ENCODE measurements at places on chromosomes 1 and 21.

GRCh38 chr1:52601991-52602855 is at the start of gene GPX7:
GPX7 (plus strand) TSS chr1:52602371; CDS start chr1:52602410, 39 bp downstream.
- H3K4me3 ChIP-seq: peak within 1 kb of the TSS; percentile 86
- H3K4me1 ChIP-seq: peaks cover 22% of the 10 kb centered on the region
- H3K27me3 ChIP-seq: peaks cover 5% of the 10 kb centered on the region
- H3K27ac ChIP-seq: peak within 1 kb of the TSS; percentile 87

DNA sequence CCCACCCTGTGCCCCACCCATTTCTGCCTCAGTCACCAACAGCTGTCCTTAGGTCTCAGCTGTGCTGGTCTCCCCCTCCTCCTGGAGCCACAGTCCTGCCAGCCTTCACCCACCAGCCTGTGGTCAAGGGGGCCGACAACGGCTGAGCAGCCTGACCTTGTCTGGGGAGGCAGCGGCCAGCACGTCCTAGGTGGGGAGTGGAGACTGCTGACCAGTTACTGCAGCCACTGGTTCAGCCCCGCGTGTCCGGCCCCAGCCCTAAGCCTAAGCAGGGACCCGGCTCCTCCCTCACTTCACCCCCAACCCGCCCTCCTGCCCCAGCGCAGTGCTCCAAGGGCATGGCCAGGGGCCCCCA is 79.2 kb downstream of the MORN1 start:
- H3K4me3 ChIP-seq: no peak overlapping the region
- H3K4me1 ChIP-seq: no peaks in the 10 kb centered on the region
- no peak overlapping the region for H3K27ac ChIP-seq
- no peaks in the 10 kb centered on the region for H3K27me3 ChIP-seq
- DNase-seq: no peak
- H3K36me3 ChIP-seq: peaks cover 21% of the 10 kb centered on the region

GRCh38 chr1:44511769-44512168 is 106.7 kb downstream of the RNF220 start:
- no peak overlapping the region for H3K27ac ChIP-seq
- H3K27me3 ChIP-seq: peaks cover 18% of the 10 kb centered on the region
- H3K4me3 ChIP-seq: no peak overlapping the region
- no peaks in the 10 kb centered on the region for H3K36me3 ChIP-seq
- H3K4me1 ChIP-seq: peaks cover 3% of the 10 kb centered on the region

- H3K27me3 ChIP-seq: no peaks in the 10 kb centered on the region
- peaks cover 31% of the 10 kb centered on the region for H3K4me1 ChIP-seq
- DNase-seq: no peak
Measured at GRCh38 chr1:19418503-19418971, 66.8 kb downstream of the CAPZB start.

DNA sequence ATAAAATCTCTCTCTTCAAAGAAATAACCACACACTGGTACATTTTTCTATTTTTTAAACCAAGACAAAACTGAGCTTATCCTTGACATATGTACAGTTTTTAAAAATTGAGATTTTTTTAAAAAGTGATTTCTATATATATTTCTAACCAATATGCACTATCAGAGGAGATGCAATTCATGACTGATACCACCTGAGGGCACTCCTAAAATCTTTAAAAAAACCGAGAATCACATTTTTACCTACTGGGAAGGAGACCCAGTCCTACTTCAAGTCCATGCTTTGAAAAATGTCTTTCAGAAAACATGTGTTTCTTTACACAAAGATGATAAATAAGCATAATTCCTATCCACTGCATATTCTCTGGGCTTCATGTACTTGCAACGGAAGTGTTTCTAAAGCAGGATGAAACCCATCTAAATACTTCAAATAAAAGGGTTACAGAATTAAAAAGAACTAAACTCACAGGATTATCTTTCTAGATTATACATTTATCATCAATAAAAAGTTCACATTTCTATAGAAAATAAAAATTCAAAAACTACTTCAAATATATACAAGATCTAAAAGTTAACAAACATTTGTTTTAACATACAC is 98.6 kb downstream of the ENAH start:
- H3K27me3 ChIP-seq: peaks cover 7% of the 10 kb centered on the region
- no peak overlapping the region for H3K4me3 ChIP-seq
- DNase-seq: no peak
- no peaks in the 10 kb centered on the region for H3K36me3 ChIP-seq
- H3K4me1 ChIP-seq: no peaks in the 10 kb centered on the region
- no peak overlapping the region for H3K27ac ChIP-seq

DNA sequence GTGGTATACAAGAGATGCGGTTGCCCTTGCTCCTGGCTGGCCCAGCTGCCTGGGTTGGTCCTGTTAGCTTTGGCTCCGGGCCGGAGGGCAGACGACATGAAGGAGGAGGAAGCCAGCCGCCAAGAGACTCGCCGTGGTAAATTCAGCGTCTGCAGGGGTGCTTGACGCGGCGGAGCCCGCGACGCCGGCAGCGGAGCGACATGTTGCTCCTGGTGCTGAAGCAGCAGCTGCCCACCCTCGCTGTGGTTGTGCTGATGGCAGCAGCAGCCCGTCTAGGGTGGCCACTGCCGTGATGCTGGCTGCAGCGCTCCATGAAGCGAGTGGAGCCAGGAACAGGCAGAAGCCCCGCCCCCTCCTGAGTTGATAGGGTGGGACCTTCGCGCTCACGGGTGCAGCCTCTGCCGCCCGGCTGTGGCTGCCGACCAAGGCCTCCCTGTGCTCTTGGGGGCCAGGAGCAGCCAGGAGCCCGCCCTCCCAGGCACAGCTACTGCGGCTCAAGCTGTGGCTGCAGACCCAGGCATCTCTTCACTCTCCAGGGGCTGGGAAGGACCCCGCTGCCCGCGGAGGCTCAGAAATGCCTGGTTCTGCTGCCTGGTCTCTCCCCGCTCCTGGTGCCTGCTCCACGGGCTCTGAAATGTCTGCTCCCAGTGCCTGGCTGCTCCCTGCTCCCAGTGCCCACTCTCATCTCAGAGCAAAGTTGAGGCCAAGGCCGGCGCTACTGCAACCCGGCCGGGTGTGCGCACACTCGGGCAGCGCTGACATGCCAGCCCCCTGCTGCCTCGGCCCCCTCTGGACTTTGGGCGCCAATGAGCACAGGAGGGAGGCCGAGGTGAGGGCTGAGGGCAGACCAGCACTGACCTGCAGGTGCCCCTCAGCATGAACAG is 4.4 kb upstream of the ZNF692 start:
- H3K4me1 ChIP-seq: peaks cover 26% of the 10 kb centered on the region
- H3K27ac ChIP-seq: peak overlapping the region; percentile 77
- H3K36me3 ChIP-seq: peaks cover 3% of the 10 kb centered on the region
- H3K27me3 ChIP-seq: no peaks in the 10 kb centered on the region

DNA sequence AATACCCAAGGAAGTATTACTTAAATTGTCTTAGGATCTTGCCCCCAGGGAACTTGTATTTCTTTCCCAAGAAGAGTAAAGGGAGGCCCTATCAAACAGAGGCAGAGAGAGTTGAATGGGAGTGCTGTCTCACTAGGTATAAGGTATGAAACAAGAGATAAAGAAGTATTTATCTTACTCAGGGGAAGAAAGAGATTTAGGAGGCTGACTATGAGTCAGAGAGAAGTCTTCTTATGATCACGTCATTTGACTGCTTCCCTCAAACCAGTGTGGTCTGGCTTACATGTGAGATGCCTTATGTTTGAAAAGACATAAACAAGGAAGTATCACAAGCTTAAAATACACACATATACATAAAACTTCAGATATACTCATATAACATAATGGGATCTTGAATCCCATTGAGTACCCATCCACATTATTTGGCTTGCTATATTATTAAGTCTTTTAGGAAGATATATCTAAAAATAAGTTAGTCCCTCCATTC is 29.6 kb downstream of the DUSP10 start:
- DNase-seq: peak; percentile 47
- peaks cover 85% of the 10 kb centered on the region for H3K4me1 ChIP-seq
- peak overlapping the region; percentile 96 for H3K27ac ChIP-seq
- peak overlapping the region; percentile 63 for H3K4me3 ChIP-seq
